GM12865 (cell line): ENCODE measurements at places on chromosomes 13 and 19.

DNA sequence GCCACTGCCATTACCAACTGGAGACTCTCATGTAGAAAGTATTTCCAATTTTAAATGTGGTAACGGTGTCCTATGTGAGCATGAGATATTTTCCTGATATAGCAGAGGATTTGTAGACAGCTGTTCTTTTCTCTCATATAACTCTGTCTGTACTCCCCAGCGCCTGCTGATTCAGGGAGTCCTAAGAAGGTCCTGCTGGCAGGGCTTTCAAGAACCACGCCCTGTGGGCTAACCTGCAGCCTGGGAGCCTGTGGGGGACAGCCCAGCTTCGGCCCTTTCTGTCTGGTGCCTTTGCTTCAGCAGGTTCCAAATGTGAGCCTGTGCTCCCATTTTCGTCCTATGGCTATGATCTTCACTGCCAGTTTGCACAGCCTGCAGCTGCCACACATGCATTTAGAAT lies 316.8 kb downstream of the ATP8A2 start:
- DNase-seq: no peak

GRCh38 chr19:3193256-3194105 lies 7.8 kb downstream of the NCLN start:
- DNase-seq: no peak

- DNase-seq: peak; percentile 61
Measured at GRCh38 chr19:28066161-28066560, 1146.8 kb downstream of the UQCRFS1 start.

DNA sequence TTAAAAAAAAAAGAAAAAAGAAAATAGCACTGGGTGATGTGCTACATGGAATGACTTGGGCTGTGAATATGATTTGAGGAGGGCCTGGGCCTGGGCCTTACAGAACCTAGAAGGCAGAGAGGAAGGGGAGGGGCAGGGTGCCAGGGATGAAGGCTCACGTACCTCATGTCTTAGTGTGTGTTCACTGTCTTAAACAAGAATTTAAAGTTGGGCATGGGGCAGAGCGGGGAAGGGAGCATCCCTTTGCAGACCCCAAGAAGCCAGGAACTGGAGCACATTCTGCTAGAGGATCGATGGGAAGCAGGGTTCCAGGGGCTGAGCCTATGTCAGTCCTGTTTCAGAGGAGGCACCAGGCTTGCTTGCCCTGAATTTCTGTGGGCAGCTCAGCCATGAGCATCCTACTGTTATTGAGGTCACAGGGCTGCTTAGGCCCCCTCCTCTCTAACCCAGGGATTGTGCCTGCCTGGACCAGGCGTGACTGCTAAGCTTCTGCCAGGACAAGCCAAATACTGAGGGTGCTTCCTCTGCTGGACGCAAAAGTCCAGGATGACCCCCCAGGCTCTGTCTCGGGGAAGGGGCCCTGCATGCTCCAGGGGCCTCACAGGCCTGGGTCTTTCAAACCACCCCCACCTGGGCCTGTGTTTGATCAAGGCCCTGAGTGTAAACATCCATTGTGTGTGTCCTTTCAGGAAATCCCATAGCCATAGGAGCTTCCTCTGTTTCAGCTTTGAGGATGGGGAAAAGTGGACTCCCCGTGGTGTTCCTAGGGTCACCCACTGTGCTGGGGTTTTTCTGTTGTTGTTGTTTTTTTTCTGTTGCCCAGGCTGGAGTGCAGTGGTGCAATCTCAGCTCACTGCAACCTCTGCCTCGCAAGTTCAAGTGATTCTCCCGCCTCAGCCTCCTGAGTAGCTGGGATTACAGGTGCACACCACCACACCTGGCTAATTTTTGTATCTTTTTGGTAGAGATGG lies 4.8 kb downstream of the LSR start:
- DNase-seq: no peak

DNA sequence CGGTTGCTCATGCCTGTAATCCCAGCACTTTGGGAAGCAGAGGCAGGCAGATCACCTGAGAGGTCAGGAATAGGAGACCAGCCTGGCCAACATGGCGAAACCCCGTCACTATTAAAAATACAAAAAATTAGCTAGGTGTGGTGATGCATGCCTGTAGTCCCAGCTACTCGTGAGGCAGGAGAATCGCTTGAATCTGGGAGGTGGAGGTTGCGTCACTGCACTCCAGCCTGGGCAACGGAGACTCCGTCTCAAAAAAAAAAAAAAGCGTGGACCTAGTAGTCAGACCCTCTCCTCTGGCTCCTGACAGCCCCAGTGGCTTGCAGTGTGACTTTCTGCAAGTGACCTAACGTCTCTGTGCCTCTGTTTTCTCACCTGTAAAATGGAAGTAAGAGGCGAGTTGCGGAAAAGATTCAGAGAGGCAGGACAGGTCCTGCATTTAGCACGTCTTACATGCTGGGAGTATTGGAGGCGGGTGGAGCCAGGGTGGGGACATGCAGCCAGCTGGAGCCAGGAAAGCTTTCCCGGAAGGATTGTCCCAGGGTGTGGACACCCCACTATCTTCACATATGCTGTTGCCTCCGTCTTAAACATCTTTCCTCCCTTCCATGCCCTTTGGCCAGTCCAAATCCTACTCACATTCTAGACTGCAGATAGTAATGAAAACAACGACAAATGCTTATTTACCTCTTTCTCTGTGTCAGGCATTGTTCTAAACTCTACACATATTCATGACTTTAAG lies 2.9 kb downstream of the TUBB4A start:
- DNase-seq: no peak

GRCh38 chr13:81551036-81551435 lies 1210.1 kb upstream of the SPRY2 start:
- no peak for DNase-seq

DNA sequence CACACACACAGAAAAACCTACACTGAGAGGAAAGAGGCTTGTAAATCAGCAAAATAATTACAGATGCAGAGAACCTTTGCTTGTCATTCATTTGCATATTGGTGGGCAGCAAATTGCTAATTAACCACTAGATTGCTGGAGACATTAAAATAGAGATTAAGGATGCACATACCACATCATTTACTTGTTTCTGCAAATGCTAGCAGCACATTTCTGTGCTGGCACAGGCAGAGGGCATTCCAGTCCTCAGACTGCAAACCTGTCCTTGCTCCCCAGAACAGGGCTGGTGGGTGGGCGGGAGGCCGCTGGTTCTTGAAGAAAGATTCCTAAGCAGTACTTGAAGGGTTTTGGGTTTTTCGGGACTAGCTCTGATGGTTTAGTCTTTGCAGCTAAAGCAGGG lies 941 bp upstream of the SIAH3 start:
- no peak for DNase-seq

GRCh38 chr19:15418231-15418578 lies 583 bp downstream of the AKAP8L start:
- no peak for DNase-seq

GRCh38 chr13:40371531-40372125 lies 294.8 kb downstream of the FOXO1 start:
- no peak for DNase-seq

GRCh38 chr19:45076029-45076850 lies at the start of gene ZNF296:
ZNF296 (minus strand) TSS chr19:45076478; CDS start chr19:45076373, 105 bp downstream.
- peak; percentile 93 for DNase-seq

GRCh38 chr19:28475525-28475924 lies 737.4 kb downstream of the UQCRFS1 start:
- DNase-seq: no peak

GRCh38 chr13:49641801-49642291 lies 13.5 kb downstream of the ARL11 start:
- no peak for DNase-seq

GRCh38 chr19:48355365-48355954 lies 8.3 kb downstream of the TMEM143 start:
- DNase-seq: no peak

GRCh38 chr13:72868229-72868628 lies 86.3 kb downstream of the PIBF1 start:
- DNase-seq: no peak

GRCh38 chr19:54316746-54317107 lies 3.8 kb upstream of the LILRA5 start:
- no peak for DNase-seq

DNA sequence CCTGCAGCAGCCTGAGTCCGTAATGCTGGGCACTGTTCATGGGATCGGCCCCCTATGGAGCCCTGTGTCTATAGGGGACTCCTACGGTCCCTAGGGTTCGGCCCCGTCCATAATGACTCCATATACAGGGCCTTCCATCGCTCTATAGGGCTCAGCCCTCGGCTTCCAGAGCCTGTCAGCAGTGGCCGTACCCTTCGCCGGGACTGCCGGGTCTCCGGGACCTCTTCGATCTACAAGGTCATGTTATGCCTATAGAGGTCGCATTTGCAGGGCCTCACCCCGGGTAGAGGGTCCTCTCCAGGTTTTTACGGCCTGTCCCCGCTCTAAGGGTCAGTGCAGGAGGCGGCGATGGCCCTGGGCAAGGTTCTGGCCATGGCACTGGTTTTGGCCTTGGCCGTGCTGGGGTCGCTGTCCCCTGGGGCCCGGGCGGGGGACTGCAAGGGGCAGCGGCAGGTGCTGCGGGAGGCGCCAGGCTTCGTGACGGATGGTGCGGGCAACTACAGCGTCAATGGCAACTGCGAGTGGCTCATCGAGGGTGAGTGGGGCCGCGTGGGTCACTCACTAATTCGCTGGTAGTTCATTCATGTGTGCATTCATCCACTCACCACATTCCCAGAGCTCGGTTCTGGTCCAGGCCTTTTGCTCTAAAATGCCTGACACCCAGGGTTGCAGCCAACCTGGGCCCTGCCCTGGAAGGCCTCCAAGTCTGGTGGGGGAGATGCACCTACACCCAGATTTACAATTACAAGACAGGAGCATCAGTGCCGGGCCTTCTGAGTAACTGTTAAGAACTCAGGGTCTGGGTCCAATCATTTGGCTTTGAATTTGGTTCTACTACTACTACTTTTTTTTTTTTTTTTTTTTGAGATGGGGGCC lies 699 bp downstream of the MEGF8 start:
- DNase-seq: peak; percentile 47

- DNase-seq: no peak
Measured at GRCh38 chr19:35345671-35346111, 2.0 kb upstream of the FFAR1 start.

DNA sequence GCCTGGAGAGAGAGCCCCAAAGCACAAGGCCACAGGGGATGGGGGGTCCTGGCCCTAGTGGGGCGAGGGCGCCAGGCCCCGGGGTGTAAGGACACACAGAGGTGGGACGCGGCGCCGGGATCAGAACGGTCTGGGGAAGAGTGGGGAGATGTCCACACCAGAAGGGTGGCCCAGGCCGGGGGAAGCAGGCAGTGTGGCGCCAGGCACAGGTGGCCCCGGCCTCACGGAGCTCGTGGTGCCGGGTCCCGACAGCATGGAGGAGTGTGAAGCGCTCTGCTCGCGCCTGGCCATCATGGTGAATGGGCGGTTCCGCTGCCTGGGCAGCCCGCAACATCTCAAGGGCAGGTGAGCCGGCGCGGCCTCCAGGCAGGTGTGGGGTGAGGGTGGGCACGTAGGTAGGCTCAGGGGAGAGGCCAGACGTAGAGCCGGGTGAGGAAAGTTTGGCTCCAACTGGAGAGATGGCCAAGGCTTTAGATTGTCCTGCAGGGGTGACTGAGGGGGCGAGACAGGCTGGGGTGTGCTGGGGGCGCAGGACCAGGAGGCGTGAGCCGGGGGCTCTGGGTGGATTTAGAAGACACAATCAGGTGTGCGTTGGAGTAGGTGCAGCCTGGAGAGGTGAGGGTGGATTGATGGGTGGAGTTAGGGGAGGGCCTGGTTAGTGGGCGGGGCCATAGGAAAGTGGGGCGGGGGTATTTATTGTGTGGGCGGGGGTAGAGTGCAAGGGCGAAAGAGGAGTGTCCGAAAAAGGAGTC lies 2.9 kb upstream of the ARHGAP45 start:
- no peak for DNase-seq

- no peak for DNase-seq
Measured at GRCh38 chr19:5882421-5882968, 12.2 kb upstream of the FUT5 start.

- no peak for DNase-seq
Measured at GRCh38 chr13:51636349-51636890, 52.2 kb downstream of the WDFY2 start.

DNA sequence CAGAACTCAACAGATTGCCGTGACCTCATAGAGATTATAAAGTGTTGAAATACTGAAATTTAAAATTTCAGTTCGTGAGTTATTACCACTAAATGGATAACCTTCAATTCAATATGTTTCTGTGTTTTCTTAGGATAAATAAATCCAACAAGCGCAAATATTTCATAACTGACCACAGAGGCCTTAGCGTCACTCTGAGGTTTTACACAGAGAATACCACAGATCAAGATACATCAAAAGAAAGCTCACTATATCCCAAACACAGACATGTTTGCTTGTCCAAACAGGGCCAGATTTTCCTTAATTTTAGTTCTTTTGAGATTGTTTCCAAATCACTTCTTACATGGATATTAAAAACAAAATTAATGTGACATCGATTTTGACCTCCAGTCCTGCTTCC lies 235.8 kb downstream of the EFNB2 start:
- DNase-seq: no peak

GRCh38 chr13:48505597-48506091 lies 27.2 kb downstream of the RCBTB2 start:
- peak; percentile 95 for DNase-seq

- DNase-seq: no peak
Measured at GRCh38 chr13:81194362-81194761, 853.4 kb upstream of the SPRY2 start.

DNA sequence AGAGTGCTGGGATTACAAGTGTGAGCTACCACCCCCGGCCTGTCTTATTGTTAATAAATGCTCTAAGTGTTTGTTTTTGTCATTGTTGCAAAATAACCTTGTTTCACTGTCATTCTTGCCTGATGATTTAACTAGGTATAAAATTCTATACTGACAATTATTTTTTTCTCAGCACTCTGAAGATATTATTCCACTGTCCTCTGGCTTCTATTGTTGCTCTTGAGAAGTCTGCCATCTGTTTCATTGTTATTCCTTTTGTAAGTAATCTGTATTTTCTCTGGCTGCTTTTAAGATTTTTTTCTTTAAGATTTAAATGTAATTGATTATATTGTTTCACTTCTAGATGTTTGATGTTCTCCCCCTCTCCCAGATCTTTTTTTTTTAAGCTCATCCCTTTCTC lies 17.6 kb downstream of the ZNF420 start:
- DNase-seq: no peak

GRCh38 chr19:1486720-1487575 lies 3.2 kb downstream of the PCSK4 start:
- DNase-seq: no peak

GRCh38 chr19:16207490-16208025 lies 9.8 kb downstream of the AP1M1 start:
- peak; percentile 0 for DNase-seq

- no peak for DNase-seq
Measured at GRCh38 chr13:65456150-65456912, 1773.8 kb downstream of the PCDH9 start.

- DNase-seq: no peak
Measured at GRCh38 chr19:35377656-35378055, 6.8 kb downstream of the GPR42 start.

GRCh38 chr19:49950590-49950948 lies 10.4 kb downstream of the SIGLEC11 start:
- DNase-seq: no peak

- no peak for DNase-seq
Measured at GRCh38 chr19:7709932-7710460, 8.1 kb upstream of the FCER2 start.

GRCh38 chr19:3665681-3666544 lies 34.4 kb downstream of the PIP5K1C start:
- peak; percentile 57 for DNase-seq

- no peak for DNase-seq
Measured at GRCh38 chr19:11273989-11274388, 11.7 kb upstream of the DOCK6 start.
